ENCODE measurements at places on chromosomes 12 and 14.

GRCh38 chr14:38420048-38420447 lies 164.2 kb upstream of the CLEC14A start:
- no peak for DNase-seq

DNA sequence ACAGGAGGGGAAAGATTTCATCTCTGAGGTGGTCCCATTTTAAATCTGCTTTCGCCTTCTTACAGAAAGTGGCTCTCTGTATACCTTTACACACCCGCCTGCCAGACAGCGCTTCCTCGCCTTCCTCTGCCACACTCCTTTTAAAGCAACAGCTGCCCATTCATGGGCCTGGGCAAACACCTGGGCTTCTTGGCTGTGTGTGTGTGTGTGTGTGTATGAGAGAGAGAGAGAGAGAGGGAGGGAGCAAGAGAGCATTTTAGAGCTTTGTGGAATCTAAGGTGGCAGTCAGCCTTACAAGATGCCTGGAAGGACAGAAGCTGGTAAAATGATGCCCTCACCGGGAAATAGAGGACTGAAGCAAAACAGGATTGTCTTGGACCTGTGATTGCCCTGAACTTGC lies 20.0 kb downstream of the PTHLH start:
- no peak for DNase-seq

DNA sequence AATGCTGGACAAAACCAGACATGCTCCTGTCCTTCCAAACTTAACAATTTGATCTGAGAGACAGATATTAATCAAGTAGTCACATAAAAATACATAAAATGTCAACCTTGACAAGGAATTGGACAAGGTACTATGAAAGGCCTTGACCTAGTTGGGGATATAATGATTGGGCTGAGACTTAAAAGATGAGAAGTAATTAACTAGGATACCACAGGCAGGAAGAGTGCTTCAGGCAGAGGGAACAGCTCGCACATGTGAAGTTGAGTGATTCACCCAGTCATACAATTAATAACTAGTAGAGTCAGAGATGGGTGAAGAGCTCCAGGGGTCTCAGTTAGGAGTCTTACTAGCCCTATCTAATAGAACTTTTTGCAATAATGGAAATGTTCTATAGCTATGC lies 259.5 kb downstream of the MSRB3 start:
- no peak for DNase-seq

- no peak for DNase-seq
Observed at GRCh38 chr12:5428332-5429221, 3.3 kb upstream of the NTF3 start.
